ENCODE measurements at places on chromosomes 7 and 10.

GRCh38 chr10:35639728-35640401, 2.2 kb downstream of the FZD8 start:
- peak; percentile 72 for DNase-seq

DNA sequence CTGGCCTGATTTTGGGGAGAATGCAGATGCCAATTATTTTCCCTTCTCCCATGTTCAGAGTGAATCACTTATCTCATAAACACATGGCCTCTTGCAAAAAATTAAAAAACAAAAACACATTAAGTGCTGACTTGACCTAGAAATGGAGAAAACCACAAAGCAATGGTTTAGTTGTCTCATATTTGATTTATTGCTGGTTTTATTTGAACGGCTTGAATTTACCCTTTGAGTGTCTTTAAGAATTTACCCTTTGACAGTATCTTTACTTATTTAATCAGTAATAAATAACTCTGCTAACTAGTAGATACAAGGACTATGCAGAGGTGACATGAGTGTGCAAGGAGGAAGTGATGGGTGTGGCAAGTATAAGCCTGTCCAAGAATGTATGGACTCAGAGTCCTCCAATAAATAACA, 68.1 kb upstream of the GSDME start:
- no peak for DNase-seq

GRCh38 chr7:46710927-46711326, 789.9 kb upstream of the IGFBP3 start:
- DNase-seq: no peak

DNA sequence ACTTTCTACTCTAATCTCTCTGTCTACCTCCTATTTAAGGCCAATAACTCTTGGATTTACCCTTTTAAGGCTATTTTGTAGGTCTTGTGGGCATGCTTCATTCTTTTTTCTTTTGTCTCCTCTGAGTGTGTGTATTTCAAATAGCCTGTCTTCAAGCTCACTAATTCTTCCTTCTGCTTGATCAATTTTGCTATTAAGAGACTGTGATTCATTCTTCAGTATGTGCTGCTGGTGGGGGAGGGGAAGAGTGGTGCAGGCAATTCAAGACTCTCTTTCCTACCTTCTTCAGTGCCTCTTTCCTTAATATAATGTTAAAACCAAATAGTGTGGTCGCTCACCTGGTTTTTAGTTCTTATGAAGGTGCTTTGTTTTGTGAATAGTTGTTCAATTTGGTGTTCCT, 20.0 kb downstream of the ABCB1 start:
- no peak for DNase-seq

- no peak for DNase-seq
Observed at GRCh38 chr10:105679781-105680180, 1038.7 kb downstream of the SORCS3 start.

Measured in ecto neural progenitor cell (in vitro differentiated cells).